ENCODE measurements at places on chromosomes 11 and 22.

- no peak for DNase-seq
Measured at GRCh38 chr11:98047647-98048046, 973.1 kb upstream of the CNTN5 start.

GRCh38 chr11:61061081-61061826 is 41.0 kb upstream of the CD5 start:
- DNase-seq = peak; percentile 43

- DNase-seq = no peak
Measured at GRCh38 chr11:32444186-32444585, 8.8 kb upstream of the WT1 start.

- DNase-seq = no peak
Measured at GRCh38 chr11:116517077-116517476, 255.7 kb downstream of the BUD13 start.

GRCh38 chr11:4511282-4512245 is 29.1 kb downstream of the OR52K1 start:
- DNase-seq = no peak

GRCh38 chr11:11113626-11114025 is 239.4 kb downstream of the CSNK2A3 start:
- DNase-seq = no peak

- DNase-seq = no peak
Measured at GRCh38 chr11:104995001-104995408, 26.6 kb upstream of the CASP4 start.

DNA sequence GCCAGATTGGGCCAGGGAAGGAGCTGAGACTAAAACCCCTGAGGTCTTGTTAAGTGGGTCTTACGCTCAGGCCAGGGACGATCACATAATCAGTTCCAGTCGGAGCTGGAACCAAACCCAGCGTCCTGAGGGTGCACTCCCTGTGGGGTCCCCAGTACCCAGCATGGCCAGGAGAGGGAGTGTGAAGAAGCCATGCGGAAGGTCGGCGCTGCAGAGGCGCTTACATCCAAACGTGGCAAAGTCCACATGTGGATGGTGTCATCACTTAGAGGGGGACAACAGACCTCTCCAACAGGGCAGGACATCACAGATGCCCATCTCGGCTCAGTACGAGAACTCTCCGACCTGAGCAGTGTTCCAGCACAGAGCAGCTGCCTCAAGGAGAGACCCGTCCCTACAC is 8.3 kb downstream of the ATP5MGL start:
- DNase-seq = no peak

GRCh38 chr11:61488651-61489291 is 19.8 kb upstream of the LRRC10B start:
- peak; percentile 30 for DNase-seq

DNA sequence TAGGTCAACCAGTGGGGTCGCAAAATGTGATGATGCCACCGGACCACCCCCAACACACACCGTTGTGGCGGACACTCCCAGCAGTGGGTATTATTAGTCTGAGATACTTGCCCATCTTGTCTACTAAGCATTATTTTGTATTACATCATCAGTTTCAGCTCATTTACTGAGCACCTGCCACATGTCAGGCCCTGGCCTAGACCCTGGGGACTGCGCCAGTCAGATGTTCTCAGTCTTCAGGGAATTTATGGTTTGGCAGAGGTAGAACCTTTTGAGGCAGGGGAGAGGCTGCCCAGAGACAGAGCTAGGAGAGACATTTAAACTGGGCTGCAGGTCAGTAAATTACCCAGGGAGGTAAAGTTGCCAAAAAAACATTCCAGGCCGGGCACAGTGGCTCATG is 43.1 kb upstream of the GCAT start:
- no peak for DNase-seq

GRCh38 chr11:85407648-85408047 is 219.5 kb downstream of the DLG2 start:
- no peak for DNase-seq

DNA sequence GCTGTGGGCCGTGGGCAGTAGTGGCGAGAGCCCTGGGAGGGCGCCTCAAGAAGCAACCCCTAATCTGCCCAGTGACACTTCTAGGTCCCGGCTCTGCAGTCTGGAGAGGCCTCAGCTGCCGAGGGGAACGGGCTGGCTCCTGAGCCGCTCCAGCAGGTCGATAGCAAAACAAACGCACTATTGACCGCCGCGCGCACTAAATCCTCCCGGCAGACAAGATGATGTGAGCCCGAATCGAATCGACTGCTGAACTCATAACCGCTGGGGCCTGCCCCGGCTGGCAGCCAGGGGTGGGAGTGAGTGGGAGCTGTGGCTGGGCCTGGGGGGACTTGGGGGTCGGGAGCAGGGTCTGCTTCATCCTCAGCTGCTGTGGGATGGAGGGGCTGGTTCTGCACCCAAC is 36.1 kb downstream of the FLRT1 start:
- no peak for DNase-seq

DNA sequence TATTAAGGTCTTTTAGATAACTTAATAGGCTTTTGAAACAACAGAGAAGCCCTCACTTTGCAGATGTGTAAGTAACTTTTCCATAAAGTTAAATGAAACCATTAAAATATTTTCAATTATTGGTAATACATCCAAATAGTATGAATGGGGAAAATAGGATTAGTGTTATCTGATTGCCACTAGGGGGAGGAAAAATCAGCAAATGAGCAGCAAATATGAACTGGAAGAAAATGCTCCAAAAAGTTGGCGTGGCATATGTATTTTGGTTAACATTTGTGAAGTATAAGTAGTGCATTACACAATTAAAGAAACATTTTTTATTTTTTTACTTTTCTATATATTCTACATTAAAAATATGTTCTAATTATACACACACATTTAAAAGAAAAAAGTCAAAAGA is 259.8 kb upstream of the ANO5 start:
- no peak for DNase-seq

DNA sequence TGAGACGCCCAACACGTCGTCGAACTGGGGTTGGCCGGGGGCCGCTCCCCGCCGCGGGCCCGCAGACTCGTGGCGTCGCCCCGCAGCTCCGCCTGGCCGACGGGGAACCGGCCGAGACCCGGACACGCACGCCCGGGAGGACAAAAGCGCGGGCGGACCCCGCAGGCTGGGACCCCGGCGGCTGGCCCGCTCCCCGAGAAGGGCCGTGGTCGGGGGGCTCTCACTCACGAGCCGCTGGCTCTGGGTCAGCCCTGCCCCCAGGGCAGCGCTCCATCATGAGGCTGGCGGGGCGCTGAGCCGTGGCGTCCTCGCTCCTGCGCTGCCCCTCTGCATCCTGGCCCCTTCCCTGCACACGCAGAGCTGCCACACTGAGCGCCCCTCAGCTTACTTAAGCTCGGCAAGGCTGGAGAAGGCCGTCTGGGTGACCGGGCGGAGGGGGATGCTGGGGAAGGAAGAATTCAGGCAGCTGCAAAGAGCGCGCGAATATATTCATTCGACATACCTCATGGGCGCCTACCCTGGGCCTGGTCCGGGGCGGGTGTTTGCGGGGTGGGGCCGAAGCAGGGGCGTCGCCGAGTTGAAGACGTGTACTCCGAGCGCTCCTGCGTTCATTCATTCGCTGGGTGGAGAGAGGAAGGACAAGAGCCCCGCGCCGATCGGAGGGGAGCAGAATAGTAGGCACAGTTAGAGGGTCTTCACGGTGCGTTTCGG is 579 bp upstream of the CYB5R2 start:
- peak; percentile 40 for DNase-seq

GRCh38 chr11:44600261-44600660 is 34.8 kb downstream of the CD82 start:
- DNase-seq = no peak

DNA sequence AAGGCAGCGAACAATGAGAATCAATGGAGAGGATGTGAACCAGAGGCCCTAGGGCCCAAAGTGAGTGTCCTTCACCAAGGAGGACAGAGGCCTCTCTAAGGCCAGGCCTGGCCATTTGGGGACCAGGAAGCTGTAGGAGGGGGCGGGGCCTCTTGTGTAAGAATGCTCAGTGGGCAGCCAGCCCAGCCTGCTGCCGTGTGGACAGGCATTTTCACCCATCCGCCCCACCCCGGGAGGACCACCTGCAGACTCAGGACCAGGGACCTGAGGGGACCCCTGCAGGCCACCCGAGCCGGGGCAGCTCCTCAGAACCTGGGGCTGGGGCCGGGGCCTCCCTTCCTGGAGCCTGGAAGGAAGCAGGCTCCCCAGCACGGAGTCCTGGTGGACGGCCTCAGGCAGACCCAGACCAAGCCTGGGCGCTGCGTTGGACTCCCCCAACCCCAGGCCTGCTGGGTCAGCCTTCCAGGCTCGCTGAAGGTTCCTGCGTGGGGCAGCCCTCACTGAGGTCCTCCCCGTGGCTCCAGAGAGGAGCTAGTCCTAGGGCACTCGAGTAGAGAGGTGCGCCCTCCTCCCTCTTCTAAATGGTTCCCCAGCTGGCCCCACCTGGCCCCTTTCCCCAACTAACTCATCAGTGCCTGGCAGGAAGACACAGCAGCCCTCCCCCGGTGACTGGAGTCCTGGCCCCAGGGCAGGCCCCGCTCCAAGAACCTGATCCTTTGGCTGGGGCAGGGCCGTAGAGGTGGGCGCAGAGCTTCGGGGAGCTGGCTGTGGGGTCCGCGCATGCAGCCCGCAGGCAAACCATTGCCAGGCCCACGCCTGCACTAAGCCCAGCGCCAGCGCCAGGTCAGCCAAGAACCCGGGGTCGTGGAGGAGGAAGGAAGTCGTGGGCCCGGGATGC is 1.5 kb upstream of the TRABD start:
- peak; percentile 46 for DNase-seq

DNA sequence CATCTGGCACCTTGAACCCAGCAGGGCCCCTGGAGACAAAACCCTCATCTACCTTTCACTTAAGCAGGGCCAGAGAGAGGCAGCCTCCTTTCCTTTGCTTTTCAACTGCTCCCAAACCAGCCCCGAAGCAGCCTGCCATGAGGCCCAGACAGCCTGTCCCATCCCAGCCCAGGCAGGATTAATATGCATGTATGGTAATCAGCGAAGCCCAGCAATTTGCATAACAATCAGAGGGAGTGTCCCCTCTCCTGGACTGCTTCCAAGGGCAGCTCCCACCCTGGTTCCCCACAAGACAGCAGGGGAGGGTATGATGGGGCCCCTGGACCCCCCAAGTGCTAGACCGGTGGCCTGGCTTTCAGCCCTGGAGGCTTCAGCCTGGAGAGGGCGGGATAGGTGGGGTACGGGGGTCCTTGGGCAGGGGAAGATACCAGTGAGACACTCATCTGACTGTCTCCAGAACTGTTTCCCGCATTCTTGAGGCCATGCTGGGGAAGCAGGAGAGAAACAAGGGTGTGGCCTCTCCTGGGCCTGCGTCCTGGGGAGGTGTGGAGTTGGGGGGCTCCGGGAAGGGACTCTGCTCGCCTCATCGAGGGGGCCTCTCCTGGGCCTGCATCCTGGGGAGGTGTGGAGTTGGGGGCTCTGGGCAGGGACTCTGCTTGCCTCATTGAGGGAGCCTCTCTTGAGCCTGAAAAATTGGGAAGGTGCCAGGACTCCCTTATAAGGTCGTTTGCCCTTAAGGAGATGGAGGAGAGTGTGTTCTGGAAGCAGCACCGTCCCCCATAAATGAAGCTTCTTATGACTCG is 93.2 kb upstream of the PRR5 start:
- DNase-seq = no peak
